ENCODE measurements at places on chromosomes 11 and 22.

DNA sequence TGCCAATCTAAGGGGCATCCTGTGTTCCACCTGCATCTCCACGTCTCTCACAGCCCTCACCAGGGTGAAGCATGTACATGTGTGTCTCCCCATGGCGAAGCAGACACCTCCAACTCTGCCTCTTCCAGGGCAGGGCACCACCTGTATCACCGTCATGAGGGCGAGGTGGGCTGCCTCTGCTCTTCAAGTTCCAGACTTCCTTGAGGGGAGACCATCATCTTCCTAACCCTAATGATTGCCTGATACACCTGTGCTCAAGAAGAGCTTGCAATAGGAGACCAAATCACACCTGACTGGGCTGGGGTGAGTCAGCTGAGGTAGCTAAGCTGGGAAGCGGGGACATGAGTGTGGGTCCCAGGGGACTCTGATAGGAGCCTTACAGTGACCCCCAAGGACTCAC, 43.7 kb downstream of the GAB4 start:
- no peak for DNase-seq

GRCh38 chr11:87116185-87116584, 78.5 kb downstream of the TMEM135 start:
- DNase-seq = no peak

DNA sequence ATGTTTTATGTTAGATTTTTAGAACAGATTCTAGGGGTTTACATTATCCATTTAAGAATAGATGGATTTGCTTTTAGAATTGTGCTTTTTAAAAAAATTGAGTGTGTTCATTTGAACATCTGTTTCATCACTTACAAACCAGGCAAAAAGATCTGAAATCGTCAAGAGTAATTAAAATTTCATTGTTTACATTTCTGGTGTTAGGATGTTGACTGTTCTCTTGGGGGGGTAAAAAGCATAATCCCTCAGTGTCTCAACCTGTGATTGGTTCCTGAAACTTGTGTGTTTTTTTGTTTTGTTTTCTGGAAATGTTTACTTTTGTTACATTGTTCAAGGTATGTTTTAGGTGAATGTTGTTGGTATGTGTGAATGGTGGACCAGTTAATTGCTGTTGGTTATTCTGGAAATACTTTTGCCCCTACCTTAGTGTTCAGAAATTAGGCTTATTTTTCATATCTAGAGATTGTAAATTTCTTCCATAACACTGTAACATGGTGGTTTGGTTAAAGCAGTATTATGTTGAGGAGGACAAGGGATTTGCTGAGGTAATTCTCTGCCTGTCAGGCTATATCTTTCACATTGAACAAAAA, 4.8 kb downstream of the PCF11 start:
- no peak for DNase-seq

DNA sequence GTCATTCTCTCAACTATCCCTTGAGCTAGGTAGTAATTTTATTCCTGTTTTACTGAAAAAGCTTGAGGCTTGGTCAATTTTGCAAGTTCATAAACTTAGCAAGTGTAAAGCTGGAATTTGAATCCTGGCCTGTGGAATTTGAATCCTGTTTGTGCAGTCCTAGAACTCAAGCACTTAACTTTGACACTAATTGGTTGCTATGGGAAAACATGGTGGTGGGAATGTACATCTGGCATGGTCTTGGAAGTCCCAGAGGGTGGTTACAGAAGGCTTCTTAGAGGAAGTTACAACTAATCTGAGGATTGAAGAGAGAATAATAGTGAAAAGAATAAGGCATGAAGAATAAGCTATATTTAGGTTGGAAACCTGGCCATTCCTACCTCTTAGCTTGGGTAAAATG, 66.5 kb upstream of the LIN7C start:
- no peak for DNase-seq

Data from M059J (cell line).